Muscle of back (tissue), 13 donors: ENCODE measurements at places on chromosomes 16 and 17.

GRCh38 chr16:3954411-3954921 is 74.0 kb upstream of the CREBBP start:
- no peak for DNase-seq

GRCh38 chr17:78412403-78412802 is 34.0 kb downstream of the PGS1 start:
- no peak for DNase-seq

DNA sequence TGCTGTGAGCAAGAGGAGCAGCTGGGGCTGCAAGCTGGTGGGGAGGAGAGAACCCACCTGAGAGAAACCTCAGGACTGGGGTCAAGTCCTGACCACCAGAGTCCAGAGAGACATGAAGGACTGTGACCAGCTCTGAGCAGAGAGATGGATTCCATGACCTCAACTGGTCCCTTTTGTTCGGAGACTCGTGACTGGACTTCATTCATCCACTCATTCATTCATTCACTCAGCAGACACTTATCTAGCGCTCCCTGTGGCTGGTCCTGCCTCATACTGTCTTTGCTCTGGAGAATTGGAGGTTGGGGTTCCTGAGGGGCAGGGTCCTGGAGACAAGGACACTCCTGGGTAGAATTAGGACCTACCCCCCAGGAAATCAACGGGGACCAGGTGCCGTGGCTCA is 4.0 kb downstream of the ERBB2 start:
- DNase-seq: no peak

GRCh38 chr17:27458524-27458908 is 2.3 kb downstream of the KSR1 start:
- DNase-seq: no peak

DNA sequence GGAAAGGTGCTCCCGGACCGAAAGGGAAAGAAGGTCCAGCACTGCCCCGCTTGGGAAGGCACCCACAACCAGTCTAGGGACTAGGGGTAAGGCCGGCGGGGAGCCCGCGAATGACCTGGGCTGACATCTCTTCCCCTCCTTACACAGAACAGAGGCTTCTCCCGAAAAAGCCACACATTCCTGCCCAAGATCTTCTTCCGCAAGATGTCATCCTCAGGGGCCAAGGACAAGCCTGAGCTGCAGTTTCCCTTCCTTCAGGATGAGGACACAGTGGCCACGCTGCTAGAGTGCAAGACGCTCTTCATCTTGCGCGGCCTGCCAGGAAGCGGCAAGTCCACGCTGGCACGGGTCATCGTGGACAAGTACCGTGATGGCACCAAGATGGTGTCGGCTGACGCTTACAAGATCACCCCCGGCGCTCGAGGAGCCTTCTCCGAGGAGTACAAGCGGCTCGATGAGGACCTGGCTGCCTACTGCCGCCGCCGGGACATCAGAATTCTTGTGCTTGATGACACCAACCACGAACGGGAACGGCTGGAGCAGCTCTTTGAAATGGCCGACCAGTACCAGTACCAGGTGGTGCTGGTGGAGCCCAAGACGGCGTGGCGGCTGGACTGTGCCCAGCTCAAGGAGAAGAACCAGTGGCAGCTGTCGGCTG is 1.5 kb downstream of the CNP start:
- no peak for DNase-seq

DNA sequence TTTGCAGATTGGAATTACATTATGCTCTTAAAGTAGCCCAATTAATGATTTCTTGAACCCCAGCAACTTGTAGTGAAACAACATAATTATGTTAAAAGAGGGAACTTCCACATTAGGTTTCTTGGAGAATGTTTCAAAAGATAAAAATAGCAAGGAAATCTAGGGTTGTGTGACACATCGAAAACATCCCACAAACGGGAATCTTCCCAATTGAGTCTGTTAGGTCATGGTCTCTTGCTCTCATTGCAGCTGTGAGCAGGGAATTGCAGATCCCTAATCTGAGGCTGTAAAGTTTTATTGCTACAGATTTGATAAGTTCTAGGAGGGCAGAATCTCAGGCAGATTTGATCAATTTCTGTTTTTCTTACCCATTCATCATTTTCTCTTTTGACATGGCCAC is 6.7 kb upstream of the LPO start:
- DNase-seq: no peak

GRCh38 chr17:57099165-57099564 is 14.1 kb downstream of the AKAP1 start:
- DNase-seq: no peak

DNA sequence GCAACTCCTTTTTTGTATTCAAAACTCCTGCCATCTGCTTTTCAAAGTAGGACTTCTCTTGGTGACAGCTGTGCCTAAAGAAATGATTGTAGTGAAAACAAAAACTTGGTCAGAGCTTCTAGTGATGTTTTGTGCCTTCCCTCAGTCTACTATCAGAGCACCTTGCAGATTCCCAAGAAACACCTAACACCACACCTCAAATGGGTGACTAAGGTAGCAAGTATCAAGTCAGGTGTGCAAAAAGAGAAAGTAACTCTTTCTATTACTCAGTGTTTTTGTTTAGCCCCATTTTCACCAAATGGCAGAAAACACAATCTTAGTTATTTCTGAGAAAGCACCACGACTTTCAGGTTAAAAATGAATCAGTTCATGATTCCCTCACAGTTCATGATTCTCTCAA is 2.0 kb upstream of the PMFBP1 start:
- no peak for DNase-seq

DNA sequence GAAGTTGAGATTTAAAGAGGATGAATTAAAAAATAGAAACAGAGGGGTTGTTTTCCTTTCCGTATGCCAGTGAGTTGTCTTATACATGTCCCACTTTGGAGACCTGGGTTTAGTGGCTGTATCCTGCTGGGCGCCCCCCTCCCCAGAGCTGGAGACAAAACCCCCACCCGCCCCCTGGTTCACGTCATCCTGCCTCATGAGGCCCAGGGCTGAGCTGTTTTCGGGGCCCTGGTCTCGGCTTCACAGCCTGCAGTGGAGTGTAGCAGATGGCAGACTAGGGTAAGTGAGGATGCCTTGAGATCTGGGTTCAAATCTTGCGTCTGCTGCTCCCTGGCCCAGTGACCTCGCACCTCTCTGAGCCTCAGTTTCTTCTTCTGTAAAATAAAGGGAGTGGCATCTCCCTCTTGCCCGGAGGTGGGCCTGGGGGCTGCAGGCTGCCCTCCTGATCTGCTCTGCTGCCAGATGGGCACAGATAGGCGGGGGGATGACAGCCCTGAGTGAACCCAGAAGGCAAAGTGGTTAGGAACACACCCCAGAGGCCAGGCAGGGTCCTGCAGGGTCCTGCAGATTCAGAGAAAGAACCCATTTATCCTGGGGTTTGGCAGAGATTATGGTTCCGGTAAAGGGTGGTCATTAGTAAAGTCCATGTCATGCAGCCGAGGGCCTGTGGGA is 45.1 kb downstream of the SOCS3 start:
- DNase-seq: no peak

DNA sequence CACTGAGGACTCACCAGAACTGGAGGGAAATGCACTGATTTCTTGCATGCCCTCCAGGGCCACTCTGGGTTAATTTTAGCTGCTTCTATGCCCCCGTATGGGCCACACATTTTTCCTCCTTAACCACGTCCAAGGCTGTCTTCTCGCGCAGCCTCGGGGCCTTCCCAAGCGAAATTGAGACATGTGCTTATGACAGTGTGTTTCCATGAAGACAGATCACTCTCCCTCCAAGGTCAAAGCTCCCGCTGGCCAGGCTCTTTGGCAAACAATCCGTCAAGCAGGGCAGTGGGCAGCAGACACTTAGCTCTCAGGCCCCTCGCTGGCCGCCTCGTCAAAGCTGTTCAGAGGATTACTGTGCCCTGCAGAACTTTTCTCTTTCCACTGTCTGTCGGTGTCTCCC is 243.0 kb upstream of the N4BP1 start:
- DNase-seq: no peak

- DNase-seq: peak; percentile 31
These were observed at the start of gene FLII for GRCh38 chr17:18258356-18259038. FLII (minus strand) TSS chr17:18258738; CDS start chr17:18258690, 48 bp downstream.

GRCh38 chr17:41777574-41778188 is 8.8 kb downstream of the JUP start:
- peak; percentile 90 for DNase-seq

DNA sequence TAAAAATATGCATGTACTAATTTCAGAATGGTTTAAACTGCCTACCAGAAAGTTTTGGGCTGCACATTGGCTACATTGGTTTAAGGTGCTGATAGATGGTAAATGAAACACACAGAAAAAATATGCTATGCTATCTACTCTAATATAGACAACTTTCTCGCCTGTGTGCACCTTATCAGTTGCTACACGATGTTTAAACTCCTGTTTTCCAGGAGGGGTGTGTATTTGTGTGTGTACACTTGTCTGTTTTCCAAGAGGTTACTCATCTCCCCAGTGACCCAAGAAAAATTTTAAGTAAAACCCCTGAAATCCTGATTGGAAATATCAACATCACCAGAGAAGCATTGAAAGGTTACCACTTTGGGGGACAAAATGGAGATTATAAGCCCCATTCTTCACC is 21.6 kb upstream of the PSMC5 start:
- DNase-seq: no peak

DNA sequence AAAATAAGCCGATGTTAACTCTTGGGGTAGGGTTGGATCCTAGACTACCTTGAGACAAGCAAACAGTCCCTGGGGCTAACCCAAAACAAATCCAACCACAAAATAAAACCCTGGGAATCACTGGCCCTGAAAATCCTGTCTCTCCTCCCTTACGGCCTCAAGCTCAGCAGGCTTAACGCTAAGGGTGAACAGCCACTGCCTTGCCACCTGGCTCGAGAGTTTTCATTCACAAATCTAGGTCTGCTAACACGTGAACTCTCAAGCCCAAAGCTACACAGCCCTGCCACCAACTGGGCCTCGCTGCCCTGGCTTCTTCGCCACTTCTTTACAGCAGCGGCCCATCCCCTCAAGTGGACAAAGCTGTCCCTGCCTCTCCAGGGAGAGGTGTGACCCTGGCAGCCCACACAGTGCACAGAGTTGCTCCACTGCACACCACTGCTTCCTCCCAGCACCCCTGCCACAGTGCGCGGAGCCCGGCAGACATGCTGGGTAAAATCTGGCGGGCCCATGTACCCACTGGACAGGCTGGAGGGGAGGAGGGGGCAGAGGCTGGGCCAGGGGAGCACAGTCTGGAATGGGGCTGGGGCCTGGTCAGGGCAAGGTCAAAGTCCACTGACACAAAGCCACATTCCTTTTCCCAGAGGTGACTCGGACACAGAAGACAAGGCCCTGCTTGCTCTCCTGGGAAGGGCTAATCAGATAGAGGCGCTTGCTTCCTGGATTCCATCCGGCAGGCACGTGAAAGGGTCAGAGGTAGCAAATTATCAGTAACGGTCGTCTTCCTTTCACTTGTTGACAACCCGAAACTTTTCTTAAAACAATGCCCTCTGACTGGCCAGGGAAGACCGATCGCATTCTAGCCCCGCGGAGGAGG is 996 bp downstream of the PCYT2 start:
- no peak for DNase-seq

DNA sequence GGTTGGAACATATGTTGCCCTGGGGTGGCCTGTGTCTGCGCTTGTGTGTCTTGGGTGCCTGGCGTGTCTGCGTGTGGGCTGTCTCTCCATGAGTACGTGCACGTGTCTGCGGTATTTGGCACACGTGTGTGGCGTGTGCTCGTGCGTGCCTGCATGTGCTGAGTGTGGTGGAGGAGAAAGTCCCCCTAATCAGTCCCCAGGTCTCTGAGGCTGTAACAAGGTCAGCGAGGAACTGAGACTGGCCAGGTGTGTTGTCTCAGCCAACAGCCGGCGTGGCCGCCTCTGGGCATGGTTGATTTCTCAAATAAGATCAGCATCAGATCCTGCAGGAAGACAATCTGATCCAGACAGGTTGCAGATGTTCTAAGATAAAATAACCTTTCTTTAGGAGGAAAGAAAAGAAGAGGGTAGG is 3.5 kb upstream of the CPNE7 start:
- no peak for DNase-seq
